Stimulated activated CD8-positive, alpha-beta memory T cell treated with anti-CD3 and anti-CD28 coated beads, Interleukin-15, amount 100 ng/mL, for 48 hours (primary cell): ENCODE measurements at places on chromosomes 6 and 20.

GRCh38 chr6:129104560-129104959, 221.6 kb downstream of the LAMA2 start:
- DNase-seq, result no peak

DNA sequence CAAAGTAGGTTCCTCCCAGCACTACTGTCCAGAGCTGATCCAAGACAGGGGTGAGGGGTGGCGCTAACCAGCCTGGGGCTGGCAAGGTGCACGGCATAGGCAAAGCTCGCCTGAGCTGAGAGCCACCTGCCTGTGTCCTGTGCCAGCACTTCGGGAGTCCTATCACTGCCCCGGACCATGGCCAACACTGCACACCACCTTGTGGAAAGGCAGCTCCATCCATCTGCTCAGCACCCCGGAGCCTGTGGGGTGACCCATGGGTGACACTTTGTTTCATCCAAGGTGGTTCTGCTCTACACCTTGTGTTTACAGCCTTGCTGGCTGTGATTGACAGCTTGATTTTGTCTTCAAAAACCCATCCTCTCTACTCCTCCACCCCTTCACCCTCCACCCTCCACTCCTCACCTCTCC, 32.9 kb upstream of the GATA5 start:
- no peak for DNase-seq

- no peak for DNase-seq
Observed at GRCh38 chr6:80316686-80317231, 210.3 kb downstream of the BCKDHB start.

DNA sequence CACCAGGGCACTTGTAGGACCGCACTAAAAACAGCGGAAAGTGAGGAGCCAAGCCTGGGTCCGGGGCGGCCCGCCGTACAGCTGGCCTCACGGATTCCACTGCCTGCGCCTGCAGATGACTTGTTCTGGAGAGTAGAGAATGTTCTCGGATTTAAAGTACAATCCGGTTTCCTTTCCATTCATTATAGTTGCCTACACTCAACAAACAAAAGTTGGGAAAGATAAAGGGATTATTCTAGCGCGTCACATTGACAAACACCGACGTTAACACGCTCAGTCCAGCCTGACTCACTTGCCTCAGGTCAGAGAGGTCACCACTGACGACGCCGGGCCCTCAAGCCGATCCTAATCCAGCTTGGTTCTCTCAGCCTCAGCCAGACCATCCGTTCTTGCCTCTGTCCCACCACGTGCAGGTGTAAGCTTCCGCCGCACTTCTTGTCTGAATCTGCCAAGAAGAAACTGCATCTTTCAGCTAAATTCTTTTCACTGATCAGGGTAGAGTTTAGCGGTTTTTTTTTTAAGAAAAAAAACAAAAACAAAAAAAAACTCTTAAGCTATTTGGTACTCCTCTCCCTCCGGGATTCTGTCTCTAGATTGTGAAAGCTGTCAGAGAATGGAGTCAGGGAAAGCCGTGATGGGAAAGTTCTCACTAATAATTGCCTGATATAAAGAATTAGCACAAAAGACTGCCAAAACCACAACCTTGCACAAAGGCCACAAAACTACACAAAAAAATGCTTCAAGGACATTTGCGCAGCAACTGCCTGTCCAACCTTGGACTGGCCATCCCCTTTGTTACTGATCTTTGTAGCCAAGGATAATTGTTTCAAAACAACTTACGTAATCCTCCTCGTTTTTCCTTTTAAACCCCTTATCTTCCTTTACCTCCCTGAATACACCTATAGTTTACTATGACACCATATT, 1.1 kb upstream of the PHF10 start:
- DNase-seq, result no peak

- no peak for DNase-seq
Observed at GRCh38 chr6:119728220-119728750, 378.7 kb upstream of the MAN1A1 start.

GRCh38 chr6:160971171-160971570, 20.4 kb upstream of the MAP3K4 start:
- DNase-seq, result no peak

GRCh38 chr20:64053841-64054661, 4.6 kb upstream of the SOX18 start:
- DNase-seq, result no peak

GRCh38 chr20:6679086-6679485, 88.4 kb upstream of the BMP2 start:
- DNase-seq, result no peak

- no peak for DNase-seq
Observed at GRCh38 chr6:37093728-37094069, 76.3 kb upstream of the PIM1 start.

- DNase-seq, result no peak
Observed at GRCh38 chr6:83889621-83890020, 30.1 kb downstream of the CYB5R4 start.

GRCh38 chr20:53331151-53331973, 262.3 kb downstream of the ZNF217 start:
- no peak for DNase-seq

DNA sequence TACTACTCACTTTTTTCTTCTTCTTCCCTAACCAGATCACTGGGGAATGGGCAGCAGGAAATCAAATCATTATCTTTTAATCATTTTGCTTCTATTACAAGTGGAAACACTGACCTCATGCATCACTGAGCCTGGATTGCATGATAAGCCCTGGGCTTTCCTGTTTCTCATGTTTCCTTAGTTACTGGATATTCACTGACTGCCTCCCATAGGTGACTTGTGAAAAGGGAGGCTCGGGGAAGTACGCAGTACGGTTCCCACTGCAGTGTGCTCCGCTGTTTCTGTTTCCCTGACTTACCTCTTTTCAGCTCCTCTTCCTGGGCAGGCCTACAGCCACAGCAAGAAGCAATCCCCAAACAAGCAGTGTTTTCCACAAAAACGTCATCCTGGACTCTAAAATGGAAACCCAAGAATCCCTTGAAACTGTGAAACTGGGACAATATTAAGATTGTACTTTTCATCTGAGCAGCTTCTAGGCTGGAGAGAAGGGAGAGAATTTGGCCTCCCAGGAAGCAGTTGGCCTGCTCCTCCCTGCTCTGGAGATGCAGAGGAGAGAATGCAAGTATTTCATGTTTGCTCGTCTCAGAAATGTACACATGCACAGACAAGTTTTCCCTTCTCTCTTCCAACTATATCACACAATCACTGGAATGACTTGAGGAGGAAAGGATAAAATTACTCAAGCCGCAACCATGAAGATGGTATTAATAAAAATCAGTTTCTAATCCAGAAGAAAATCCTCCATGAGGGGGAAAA, 13.1 kb downstream of the BTNL2 start:
- DNase-seq, result no peak

DNA sequence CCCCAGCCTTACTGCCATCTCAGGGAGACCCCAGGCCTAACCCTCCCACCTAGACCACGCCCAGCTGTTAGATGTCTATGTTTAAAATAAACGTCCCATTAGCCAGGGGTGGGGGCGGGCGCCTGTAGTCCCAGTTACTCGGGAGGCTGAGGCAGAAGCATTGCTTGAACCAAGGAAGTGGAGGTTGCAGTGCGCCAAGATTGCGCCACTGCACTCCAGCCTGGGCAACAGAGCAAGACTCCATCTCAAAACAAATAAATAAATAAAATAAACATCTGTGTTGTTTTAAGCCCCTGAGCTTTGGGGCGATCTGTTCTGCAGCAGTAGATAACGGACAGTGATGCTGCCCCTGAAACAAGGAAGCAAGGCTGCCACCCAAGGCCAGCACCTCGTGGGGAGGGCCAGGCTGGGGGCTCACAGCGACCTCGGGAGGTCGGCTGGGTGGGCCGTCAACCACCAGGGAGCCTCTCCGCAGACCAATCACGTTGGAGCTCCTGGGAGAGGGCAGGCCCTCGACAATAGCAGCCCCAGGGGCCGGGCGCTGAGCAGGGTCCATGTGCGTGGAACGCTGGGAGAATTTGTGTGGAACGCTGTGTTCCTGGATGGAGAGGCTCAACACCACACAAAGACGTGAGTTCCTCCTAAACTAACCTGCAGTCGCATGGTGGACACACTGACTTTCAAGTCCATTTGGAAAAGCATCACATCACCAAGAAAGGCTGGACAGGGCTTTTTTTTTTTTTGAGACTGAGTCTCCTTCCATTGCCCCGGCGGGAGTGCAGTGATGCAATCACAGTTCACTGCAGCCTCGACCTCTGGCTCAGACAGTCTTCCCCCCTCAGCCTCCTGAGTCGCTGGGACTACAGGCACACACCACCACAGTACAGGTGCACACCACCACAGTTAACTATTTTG, 1.0 kb upstream of the HELZ2 start:
- no peak for DNase-seq

DNA sequence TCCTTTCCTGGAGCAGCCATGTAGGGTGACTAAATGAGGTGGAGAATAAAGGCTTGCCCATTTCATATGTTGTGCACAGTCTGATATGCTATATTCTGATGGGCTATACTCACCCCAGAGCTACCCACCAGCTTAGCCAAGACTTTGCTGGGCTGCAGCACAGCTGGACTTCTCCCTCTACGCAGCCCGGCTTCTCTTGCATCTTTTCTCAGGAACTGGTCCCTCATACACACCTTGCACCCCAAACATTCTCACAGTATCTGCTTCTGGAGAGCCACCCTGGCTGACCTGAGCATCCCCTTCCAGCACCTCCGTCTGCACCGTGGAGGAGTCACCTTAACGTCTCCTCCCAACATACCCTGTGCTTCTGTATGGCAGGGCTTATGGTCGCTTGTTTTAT, 150.8 kb upstream of the PMEPA1 start:
- DNase-seq, result no peak

GRCh38 chr20:39943336-39943735, 745.7 kb downstream of the MAFB start:
- no peak for DNase-seq

GRCh38 chr20:20065361-20065760, 13.0 kb downstream of the CFAP61 start:
- DNase-seq, result no peak

DNA sequence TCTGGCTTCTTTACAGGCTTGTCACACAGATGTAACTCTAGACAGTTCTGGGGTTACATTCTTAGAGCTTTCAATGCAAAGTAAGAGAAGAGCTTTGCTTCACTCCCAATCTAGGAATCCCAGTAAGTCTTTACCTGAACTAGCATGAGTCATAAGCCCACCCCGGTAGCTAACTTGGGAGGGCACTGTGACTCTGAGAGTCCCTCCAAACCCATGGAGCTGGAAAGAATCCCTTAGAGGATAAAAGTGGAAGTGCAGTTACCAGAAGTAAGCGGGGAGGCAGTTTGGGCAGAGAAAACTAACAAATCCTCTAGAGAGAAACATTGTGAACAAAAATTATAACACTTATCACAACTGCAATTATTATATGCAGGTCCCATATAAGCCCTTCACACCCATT, 84.0 kb upstream of the SMLR1 start:
- DNase-seq, result no peak

DNA sequence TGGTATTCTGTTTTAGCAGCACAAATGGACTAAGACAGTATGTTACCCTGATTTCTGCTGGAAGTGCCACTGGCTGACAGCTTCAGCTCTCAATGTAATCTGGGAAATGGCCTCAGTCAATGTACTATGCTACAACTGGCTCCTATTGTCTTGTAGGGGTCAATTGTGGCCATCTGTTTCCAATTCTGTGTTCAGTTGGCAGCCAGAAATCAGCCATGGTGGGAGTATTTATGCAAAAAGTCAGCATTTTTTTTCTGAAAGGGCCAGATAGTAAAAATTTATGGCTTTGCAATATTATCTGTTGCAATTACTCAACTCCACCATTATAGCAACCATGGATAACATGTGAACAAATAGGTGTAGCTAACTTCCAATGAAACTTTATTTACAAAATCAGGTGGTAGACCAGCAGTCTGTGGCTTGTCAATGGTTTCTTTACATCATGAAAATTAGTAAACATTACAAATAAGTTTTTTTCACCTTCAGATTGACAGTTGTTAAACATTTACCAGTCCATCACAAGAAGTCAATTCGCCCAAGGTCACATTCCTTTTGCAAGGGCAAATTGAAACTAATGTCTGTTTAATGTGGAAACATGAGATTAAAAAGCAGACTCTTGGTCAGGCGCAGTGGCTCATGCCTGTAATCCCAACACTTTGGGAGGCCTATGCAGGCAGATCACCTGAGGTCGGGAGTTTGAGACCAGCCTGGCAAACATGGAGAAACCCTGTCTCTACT, 58.3 kb upstream of the TSHZ2 start:
- no peak for DNase-seq

DNA sequence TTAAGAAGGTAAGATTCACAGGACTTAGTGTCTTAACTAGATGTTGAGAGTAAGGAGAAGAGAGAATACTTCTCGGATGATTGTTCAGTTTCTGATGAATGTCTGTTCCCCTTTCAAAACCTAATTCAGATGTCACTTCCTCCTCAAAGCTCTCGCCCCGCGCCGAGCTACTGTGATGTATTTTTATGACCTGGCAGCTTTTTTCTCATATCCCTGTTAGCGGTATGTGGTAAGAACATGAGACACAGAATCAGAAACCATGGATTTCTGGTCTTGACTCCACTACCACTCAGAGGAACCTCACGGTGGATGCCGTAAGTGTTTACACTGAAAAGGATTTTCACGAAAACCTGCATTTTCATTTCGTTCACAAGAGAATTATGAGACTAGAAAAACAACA, 48.4 kb downstream of the CEP43 start:
- DNase-seq, result peak; percentile 30

GRCh38 chr6:111788379-111789276, 84.6 kb downstream of the FYN start:
- no peak for DNase-seq

- no peak for DNase-seq
Observed at GRCh38 chr20:5770987-5771318, 20.8 kb downstream of the SHLD1 start.

GRCh38 chr6:120228297-120228696, 878.7 kb upstream of the MAN1A1 start:
- no peak for DNase-seq

DNA sequence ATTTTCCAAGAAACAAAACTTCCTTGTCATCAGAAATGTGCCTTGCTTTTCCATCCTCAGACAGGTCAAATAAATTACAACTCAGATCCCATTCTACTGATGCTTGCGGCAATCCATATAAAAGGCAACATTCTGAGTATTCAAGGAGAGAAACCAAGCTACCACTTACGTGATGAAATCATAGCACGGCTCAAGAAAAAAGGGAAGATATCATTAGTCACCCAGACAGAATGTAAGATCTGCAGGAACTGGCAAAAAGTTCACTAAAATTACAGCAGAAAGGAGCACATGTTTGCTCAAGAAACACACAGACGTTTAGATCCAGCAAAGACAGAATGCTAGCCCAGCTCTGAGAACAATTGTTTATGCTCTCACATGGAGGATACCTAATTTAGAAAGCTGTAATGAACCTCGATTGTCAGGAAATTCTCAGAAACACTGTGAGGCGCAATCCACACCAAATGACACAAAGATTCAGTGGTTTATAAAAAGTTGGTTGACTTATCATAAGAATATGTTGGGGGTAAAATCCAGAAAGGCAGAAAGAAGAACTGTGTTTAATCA, 304.2 kb downstream of the ADGRG6 start:
- DNase-seq, result no peak

DNA sequence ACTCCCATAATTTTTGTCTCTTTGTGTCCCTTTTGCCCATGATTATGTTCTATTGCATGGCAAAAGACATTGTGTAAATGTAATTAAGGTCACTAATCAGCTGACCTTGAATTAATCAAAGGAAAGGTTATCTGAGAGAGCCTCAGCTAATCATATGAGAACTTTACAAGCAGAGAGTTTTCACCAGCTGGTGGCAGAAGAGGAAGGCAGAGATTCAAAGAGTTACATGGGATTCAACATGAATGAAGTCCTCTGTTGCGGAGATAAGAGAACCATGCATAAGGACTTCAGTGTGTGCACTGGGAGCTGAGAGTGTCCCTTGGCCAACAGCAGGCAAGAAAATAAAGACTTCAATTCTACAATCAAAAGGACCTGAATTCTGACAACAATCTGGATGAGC, 494.1 kb upstream of the ARID1B start:
- no peak for DNase-seq
